NCI-H1417 treated with DMSO at 0.1 percent for 48 hours (cell line): ENCODE measurements at places on chromosomes 1 and 21.

- DNase-seq = no peak
Measured at GRCh38 chr1:8409106-8409505, 91.2 kb downstream of the SLC45A1 start.

DNA sequence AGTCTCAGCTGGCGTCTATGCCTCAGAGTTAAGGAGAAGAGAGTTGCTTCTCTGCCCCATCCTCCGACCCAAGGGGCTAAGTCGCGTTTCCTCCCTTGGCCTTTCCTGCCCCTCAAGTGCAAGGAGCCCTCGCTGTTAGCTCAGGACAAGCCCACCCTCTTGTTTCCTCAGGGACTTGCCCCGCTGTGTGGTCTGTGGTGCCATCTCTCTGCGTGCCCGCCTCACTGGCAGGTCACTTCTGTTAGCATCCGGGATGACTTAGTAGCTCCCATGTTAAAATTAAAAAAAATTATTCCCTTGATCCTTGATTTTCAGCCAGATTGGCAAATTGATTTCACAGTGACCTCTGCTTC is 96.5 kb downstream of the PCBP3 start:
- no peak for DNase-seq

DNA sequence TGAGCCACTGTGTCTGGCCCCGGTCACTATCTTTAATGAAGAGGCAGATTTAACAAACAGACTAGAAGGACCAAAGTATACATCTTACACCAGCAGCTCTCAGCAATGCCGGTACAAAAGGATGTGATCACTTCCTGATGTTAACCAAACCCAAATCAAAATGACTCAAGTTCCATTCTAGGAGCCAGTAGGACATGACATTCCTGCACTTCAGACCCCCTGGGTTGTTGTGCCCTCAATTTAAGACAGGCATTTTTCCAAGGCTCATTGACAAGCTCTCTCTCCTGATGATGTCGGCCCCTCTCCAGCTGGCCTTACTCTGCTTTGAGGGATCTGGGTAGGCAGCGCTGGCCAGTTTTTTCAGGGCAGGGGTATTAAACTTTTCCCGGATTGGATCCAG is 35.1 kb downstream of the YARS1 start:
- no peak for DNase-seq

DNA sequence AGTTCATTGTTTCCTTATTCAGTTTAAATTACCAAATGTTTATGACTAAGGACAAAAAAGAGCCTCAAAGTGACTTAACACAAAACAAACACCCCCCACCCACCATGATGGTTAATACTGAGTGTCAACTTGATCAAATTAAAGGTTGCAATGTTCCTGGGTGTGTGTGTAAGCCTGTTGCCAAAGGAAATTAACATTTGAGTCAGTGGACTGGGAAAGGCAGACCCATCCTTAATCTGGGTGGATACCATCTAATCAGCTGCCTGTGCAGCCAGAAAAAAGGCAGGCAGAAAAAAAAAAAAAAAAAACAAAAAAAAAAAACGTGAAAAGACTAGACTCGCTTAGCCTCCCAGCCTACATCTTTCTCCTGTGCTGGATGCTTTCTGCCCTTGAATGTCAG is 543.4 kb downstream of the NEGR1 start:
- no peak for DNase-seq

DNA sequence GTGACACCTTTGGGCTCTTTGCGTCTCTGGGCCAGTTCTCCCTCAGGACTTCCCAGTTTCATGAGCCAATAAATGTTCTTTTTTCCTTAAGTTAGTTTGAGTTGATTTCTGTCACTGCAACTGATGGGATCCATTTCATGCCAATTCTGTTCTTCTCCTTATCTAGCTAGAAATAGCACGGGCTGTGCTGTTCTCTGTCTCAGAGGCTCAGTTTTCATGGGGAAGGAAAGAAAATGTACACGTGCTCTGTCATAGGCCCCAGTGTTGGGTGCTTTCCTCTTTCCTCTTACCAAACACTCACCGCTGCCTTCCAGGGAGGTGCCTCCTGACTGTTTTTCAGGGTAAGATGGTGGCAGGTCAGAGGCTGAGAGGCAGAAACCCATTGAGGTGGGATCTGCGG is 43.2 kb upstream of the ACTL8 start:
- DNase-seq = no peak

DNA sequence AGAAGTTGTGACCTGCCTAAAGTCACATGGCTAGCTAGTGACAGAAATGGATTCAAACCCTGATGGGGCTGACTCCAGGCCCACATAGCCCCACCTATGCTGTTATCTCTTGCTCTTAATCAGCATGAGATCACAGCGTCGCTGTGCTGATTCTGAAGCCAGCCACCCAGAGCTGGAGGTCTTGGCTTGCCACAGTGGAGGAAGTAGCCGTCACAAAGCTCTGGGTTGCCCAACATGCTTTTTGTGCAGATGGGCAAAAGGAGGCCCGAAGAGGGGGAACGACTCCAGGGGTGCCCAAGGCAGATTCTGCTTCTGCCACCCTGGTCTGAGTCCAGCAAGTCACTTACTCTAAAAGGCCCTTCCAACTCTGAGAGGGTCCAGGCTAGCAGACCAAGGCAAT is 14.7 kb upstream of the MFSD2A start:
- no peak for DNase-seq

- DNase-seq = no peak
Measured at GRCh38 chr1:229344139-229344538, 1.3 kb upstream of the CCSAP start.

GRCh38 chr1:148318123-148318903 is 164.8 kb downstream of the PPIAL4G start:
- no peak for DNase-seq

DNA sequence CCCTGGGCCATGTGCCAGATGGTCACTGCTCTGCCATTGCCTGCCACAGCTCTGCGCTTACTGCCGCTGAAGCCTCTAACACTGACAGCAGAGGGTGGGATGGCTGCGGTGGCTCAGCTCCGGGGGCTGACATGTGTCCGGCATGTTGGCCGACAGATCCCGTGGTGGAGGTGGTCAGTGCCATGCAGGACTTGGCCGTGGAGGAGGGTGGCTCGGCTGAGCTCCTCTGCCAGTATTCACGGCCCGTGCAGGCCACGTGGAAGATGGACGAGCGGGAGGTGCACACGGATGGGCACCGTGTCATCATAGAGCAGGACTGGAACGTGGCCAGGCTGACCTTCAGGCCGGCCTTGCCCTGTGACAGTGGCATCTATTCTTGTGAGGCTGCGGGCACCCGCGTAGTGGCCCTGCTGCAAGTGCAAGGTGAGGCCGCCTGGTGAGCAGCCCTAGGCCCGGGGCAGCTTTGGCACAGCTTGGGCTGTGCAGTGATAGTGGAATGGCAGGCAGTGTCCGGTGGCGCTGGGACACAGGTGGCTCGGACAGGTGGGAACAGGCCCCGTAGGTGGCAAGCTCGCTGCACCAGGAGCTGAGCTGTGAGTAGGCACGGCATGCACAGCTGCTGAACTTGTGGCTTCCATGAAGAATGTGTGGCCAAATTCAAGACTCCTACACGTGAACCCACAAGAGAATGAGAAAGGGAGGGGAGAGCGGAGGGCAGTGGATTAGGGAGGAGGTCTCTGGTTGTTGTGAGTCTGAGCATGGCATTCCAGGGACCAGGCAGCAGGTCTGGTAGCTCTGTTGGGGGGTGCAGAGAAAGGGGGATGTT is 91.8 kb downstream of the TRIM11 start:
- no peak for DNase-seq

DNA sequence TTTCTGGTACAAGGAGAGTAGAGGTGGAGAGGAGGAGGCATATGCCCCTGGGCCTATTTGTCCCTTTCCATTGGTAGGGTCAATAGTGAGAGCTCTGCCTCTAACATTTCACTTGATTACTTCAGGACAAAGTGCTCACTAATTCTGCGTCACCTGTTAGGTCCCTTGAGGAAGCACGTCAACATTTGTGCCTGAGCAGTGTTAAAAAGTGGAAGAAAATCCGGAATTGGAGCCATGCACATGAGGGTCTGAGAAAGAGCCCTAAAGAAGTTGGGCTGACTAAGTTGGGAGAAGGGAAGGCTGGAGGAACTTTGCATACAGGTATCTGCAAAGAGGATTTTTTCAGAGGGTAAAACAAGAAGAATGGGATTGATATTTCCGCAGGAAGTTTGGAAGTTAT is 1.9 kb downstream of the SLC25A44 start:
- no peak for DNase-seq

GRCh38 chr1:209769971-209770370 is 14.1 kb downstream of the TRAF3IP3 start:
- DNase-seq = no peak
